Activated CD8-positive, alpha-beta memory T cell treated with anti-CD3 and anti-CD28 coated beads for 1 hour (primary cell): ENCODE measurements at places on chromosomes 11 and 22.

DNA sequence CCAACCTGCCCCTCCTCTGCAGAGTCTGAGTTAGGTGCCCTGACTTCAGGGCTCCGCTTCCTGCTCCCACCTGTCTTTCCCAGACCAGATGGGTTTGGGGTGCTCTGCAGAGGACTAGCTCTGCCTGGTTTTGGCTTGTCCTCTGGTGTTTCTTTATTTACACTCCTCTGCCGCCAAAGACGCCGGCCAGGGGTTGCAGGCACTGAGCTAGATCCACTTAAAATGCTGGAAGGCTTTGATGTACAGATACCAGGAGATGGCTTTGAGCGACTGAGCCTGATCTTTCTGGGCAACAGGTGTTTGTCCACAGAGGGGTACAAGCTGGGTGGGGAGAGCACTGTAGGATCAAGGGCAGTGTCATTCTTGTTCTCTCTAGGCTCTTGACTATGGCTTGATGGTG is 3.9 kb downstream of the SELENOH start:
- DNase-seq: no peak

DNA sequence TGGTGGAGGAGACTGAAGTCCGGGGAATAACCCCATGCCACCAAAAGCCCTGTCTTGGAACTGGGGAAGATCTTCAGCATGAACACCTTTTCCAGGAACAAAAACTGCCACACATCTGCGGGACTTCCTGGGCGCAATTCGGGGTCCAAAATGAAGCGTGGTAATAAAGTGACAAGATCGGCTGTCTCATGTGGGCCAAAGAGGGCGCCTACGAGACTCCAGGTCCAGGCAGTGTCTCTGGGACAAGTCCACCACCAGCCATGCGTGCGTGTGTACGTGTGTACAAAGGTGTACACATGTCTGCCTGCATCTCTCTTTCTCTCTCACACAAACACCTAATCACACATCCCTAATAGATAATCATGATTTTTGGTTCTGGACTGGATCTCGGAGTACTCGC is 8.9 kb upstream of the MYBPC3 start:
- no peak for DNase-seq

GRCh38 chr11:2655834-2656622 is 43.8 kb downstream of the KCNQ1OT1 start:
- no peak for DNase-seq

DNA sequence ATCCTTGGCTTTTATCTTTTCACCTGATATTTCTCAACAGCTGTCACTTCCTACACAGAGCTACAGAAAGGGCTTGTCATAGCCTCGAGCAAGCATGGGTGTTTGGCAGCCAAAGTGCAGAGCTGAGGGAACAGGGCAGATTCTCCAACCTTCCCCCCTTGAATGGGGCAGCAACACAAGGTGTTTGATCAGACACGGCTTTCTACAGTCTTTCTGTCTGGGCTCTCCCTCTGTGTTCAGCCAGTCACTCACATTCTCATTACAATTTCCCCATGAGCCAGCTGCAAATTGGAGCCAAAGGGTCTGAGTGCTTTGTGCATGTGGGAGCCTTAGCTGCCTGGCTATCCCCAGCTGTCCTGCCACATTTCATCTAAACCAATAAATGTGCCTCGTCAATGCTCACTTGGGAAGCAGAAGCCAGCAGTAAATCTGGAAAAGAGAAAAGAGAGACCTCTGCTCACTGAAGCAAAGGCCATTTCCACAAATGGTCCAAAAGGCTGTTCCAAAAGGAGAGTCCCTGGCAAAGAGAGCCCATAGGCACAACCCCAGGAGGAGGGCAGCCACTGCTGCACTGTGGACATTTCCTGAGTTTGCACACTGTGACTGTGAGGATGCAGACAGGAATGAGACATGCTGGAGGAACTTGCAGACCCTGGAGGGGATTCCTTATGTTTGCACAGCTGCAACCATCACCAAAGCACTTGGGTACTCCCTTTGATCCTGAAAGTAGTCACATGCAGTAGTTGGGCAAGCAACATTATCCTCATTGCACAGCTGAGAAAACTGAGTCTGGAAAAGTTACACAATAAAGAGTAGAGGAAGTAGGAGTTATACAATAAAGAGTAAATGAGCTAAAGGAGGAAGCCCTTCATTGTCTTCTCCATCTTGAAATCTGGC is 186.8 kb downstream of the FAM181B start:
- DNase-seq: no peak

DNA sequence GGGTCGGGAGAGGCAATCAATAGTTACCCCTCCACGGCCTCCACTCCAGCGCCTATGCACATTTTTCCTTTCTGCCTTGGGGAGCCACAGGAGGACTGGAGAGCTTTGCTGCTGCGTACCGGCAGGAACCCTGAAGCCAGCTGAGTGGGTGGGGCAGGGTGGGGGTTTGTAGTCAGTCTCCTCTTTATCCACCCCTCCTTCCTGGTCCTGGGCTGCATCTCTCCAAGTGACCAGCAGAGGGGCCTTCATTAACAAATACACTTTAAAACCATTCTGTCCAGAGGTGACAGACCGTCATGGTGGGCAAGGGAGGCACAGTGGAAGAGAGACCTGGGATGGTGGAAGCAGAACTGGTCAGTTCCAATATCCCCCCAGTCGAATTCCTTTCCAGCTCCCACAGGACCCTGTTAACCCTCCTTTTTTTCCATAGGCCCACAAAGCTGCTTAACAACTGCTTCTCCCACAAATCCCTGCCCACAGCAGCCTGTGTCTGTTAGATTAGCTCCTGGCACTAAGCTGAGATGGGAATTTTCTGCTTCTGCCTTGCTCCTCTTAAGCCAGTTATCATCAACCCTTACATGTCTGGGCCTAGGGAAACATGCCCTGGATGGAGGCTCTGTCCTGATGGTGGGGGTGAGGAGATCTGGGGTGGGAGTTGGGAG is 3.9 kb upstream of the ABCG4 start:
- DNase-seq: no peak

GRCh38 chr22:19855504-19856409 is 1.1 kb upstream of the GNB1L start:
- no peak for DNase-seq

- no peak for DNase-seq
Measured at GRCh38 chr11:115224551-115224950, 279.7 kb downstream of the CADM1 start.

DNA sequence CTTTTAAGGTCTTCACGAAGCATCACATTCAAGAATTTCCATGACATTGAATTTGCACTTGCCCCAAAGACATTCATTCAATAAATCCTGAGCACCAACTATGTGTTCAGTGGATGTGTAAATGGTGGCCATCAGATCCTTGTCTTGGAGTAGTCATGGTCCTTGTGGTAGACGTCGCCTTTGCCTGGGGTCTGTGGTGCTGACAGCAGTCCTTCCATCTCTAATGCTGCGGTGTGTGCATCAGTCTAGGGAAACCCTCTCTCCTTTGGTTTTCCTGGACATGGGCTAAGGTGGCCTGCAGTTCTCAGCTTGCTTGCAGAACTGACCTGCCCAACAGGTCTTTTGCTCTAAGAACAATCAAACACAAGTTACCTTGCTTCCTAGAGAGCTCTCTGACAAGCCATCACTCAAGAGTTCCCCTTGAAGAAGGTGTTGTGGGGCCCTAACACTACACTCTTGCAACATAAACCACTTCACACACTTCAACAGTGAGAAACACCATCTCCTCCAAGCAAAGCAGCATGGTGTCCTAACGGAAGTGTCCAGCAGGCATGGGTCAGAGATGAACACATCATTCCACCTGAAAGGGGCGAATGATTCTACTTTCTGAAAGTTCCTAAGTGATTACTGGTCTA is 72.1 kb downstream of the BUD13 start:
- no peak for DNase-seq

DNA sequence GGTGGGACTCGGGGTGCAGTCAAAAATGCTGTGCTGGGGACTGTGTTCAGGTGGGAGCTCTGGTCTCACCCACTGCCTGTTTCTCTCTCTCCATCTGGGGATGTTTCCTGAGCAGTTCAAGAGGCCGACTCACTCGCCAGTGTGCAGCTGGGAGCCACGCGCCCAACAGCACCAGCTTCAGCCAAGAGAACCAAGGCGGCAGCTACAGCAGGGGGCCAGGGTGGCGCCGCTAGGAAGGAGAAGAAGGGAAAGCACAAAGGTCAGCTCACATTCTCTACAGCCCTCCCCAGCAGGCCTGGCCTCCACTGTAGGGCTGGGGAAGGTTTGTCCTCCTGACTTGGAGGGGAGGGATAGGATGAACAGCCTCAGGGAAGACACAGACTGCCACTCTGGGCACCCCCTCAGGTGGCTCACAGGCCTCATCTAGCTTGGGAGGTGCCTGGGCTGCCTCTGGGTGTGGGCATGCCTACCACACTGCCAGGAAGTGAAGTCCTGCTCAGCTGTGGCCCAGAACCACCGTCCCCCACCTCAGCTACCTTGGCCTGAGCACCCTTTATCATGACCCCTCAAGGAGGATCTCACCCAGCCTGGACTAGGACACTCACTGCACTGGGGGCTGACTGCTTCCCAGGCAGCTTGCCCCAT is 13.0 kb downstream of the TUB start:
- no peak for DNase-seq

- no peak for DNase-seq
Measured at GRCh38 chr11:29333993-29334775, 682.6 kb downstream of the KCNA4 start.
